Stimulated activated CD4-positive, alpha-beta T cell treated with anti-CD3 and anti-CD28 coated beads, Interleukin-1b, Interleukin-23, amount 100 ng/mL, for 48 hours (primary cell): ENCODE measurements at places on chromosomes 13 and 19.
A peak's percentile ranks its signal among the peaks of the same experiment; 100 is the strongest.

GRCh38 chr13:39815345-39816111 is 160.1 kb downstream of the COG6 start:
- DNase-seq = no peak

- no peak for DNase-seq
Observed at GRCh38 chr19:21109116-21109515, 27.1 kb downstream of the ZNF714 start.

- DNase-seq = peak; percentile 72
Observed at GRCh38 chr19:33235269-33235995, 9.8 kb upstream of the SLC7A10 start.

DNA sequence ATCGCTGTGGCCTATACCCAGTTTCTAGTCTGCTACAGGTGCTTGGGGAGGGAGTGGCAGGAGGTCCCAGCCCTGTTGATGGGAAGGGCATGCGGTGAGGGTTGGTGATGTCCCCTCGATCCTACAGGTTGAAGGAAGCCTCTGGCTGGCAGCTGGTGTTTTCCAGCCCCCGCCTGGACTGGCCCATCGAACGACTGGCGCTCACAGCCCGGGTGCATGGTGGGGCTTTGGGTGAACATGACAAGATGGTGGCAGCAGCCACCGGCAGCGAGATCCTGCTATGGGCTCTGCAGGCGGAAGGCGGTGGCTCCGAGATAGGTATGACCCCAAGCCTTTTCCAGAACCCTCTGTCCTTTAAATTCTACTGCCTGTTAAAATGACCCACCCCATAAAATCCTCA is 3.9 kb downstream of the SHKBP1 start:
- DNase-seq = no peak

DNA sequence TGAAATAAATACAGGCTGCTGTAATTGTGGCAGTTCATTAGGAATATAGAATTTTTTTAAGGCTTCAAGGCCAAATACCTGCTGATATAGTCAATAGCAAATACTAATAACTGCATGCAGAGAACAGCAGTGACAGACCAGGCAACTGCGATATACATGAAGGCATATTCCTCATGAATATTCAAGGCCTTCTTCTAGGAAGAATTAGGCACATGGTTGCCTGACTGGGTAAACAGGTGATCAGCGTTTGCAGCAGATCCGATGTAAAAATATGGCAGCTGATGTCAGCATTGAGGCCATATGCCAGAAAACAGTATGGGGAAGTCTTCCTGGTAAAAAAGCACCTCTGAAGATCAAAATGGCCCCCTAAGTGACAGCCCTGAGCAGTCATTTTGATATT is 629.7 kb downstream of the UQCRFS1 start:
- DNase-seq = no peak

DNA sequence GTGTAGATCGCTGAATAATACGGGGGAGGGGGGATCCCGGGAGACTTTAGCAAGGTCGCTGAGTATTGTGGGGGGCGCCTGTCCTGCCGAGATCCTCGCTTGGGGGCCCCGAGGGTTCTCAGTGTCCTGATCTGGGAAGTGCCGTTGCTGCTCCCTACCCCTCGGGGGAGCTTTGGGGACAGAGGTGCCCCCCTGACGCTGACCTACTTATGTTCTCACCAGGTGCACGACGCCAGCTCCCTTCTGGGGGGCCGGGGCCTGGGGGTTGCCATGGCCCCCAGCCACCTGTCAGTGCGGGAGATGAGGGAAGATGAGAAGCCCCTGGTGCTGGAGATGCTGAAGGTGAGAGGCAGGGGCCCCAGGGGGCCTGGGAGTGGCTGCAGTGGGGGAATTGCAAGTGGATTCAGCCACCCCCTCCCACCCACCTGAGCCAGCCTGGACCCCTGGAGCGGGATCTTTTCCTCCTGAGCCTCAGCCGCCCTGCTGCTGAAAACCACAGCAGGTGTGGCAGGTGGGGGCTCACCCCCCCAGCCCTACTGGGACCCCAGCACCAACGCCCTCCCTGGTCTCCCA is 537 bp downstream of the NAT14 start:
- DNase-seq = no peak

DNA sequence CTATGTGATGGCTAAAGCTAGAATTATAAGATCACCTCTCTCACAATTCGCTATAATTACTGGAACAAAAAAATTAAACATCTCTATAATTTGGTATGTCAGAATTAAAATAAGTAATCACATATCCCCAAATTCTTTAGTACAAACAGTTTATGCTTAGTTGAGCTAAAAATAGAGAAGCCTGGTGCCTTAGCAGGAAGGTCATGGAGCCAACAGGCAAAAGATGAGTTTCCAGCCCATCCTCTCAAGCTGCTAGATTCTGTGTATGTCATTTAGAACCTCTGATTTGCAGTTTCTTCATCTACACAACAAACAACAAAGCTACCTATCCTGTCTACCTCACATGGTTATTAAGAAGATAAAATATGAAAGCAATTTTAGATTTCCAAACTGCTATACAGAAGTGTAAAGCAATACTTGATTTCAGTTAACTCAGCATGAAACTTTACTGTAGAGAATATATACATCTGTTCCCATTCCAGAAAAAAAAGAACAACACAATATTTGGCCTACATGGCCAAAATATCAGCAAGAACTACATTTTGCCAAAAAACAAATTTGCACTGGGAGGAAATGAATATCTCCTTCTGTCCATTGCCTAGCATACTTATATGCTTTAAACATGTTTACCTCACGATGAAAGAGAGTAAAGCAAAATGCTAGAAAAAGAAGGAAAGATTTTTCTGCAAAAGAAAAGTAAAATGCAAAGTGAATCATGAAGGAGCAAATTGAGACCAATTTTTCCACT is 294.0 kb upstream of the MIR17HG start:
- DNase-seq = no peak

- DNase-seq = no peak
Observed at GRCh38 chr13:103878891-103879605, 812.8 kb upstream of the SLC10A2 start.

DNA sequence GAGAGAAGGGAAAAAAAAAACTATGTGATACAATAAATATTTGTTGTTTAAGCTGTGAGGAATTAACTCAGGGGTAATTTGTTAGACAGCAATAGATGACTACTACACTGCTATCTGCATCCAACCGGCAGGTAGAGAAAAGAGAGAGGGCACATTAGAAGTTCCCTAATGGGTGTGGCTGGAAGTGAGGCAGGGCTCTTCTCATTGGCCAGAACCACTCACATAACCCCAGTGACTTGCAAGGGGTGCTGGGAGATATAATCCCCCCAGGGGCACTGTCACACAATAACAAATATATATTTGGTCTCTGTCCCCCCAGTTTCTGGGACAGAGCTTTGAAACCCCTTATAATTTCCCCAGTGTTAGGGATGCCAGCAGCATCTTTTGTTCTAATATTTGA is 24.3 kb downstream of the FGF21 start:
- no peak for DNase-seq

- DNase-seq = peak; percentile 72
Observed at GRCh38 chr19:46678110-46678732, 17.2 kb upstream of the DACT3 start.

DNA sequence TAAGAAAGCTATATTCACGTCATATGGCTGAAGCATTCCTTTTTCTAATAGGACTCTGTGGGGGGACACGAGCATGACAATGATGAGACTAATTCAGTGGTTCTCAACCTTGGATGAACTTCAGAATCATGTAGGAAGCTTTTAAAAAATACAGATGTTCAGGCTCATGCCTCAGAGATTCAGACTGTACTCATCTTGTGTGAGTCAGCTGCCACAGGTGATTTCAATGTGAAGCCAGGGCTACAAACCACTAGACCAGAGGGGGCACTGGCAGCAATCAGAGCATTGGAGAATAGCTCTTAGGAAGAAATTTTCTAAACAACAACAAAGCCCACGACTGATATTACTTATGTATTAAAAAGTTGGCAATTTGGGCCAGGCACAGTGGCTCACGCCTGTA is 91.7 kb downstream of the SERP2 start:
- DNase-seq = no peak

DNA sequence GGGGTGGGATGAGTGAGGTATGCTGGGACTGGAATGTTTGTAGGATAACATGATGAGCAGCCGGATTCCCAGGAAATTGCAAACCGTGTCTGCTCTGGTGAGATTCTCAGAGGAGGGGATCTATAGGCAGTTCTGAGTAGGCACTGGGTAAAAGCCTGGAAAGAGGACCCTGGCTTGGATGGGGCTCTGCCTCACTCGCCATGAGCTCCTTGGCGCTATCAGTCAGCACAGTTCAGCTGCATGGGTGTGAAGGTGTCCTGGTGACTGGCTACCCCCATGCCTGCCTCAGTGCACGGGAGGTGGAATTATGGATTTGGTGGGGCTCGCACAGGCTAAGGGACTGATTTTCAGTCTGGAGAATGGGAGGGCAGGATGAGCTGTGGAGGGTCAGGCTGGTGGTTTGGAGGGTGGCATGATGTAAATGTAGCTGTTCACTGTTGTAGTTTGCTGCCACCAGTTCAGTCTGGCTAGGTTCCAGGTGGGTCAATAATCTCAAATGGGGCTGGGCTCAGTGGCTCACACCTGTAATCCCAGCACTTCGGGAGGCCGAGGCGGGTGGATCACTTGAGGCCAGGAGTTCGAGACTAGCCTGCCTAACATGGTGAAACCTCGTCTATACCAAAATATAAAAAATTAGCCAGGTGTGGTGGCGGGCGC is 9.2 kb upstream of the ZNF627 start:
- no peak for DNase-seq

DNA sequence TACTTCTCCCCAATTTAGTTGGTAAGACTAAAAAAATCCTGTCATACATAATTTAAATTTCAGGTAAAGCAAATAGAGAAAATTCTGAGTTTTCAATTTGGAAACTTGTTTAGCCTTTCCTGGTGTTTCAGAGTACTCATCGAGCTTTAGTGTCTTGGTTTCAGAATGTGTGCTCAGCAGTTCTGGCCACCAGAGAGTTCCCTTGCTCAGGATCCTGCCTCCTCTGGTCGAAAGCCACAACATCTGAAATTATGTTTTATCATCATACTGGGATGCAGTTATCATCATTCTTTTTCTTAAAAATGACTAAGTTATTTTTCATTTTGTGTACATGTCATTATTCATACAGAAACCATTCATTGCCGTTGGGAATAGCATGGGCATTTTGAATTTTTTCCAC is 263.2 kb upstream of the SPRY2 start:
- DNase-seq = no peak

- DNase-seq = peak; percentile 36
Observed at GRCh38 chr19:18233224-18233825, 7.1 kb upstream of the PDE4C start.

GRCh38 chr19:13149628-13150186 is 468 bp downstream of the STX10 start:
- DNase-seq = peak; percentile 30

- peak; percentile 100 for DNase-seq
Observed at GRCh38 chr19:47600246-47601179, 8.4 kb upstream of the BICRA start.

DNA sequence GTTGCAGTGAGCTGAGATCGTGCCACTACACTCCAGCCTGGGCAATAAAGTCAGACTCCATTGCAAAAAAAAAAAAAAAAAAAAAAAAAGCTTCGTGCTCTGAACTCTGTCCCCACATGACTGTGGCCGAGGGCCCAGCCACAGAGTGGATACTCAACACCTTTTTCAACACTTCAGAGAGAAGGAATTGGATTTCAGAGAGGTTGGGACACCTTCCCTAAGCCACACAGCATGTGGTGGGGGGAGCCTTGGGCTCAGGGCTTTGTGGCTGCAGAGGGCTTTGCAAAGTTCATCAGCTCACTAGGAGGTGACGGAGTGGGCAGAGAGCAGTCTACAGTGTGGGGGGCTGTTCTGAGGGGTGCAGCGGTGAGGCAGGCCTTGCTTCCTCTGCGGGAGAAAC is 9.5 kb downstream of the LSM7 start:
- no peak for DNase-seq

- DNase-seq = peak; percentile 14
Observed at GRCh38 chr13:19587635-19588300, 26.4 kb upstream of the TPTE2 start.

GRCh38 chr19:42316223-42317211 is 3.4 kb downstream of the TMEM145 start:
- no peak for DNase-seq

- DNase-seq = no peak
Observed at GRCh38 chr13:58955546-58956385, 1208.0 kb downstream of the DIAPH3 start.

DNA sequence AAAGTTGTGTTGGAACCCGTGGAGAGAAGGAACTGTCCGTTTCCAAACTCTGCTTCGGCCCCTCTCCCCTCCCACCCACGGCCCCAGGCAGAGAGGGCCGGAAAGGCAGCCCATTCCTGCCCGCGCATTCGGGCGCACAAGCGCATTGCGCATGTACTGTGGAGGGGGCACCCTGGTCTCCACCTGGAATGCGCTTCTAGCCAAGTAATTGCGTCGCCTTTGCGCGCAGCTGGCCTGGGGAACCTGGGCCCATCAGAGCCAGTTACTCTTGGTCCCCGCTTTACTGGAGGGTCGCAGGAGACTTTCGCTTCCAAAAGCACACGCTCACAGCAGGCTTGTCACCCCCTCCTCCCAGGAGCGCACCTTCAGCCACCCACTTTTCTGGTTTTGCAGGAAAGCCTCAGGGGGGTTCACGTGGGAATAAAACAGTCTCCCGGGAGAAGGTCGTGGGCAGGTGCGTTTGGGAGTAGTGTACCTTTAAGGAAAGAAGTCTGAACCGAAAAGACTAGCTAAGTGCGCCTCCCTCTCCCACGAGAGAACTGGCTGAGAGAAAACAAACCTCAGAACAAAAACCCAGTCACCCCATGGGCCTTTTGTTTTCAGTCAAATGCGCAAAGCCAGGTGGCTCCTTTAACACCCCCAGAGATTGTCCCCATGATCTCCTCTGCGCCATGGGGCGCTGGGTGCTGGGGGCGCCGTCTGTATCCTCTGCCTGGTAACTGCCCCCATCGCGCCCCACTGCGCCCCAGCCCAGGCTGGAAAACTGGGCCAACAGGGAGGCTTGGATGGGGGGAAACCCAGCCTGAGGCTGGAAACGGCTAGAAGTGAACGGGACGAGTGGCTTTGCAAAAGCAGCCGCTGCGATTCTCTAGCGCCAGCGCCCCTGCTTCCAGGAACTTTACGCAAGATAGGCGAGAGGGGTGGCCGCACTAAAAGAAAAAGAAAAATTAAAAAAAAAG is 28.5 kb downstream of the GSX1 start:
- DNase-seq = no peak

DNA sequence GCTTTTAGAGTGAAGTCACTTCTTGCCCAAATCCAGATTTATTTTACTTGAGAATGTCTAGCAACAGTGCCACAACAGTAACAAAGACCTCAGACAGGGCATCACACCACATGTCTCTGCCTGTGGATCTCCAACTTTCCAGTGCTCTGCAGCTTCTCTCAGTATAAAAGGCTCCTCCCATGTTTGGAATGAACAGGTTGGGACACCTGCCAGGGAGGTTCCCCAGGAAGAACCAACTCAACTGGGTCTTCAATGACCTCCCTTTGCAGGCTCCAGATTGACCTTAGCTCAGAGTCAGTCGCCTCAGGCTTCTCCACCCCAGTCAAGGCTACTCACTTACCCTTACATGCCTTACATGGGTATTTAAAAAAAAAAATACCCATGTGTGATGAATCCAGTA is 3.4 kb downstream of the ZNF823 start:
- no peak for DNase-seq

DNA sequence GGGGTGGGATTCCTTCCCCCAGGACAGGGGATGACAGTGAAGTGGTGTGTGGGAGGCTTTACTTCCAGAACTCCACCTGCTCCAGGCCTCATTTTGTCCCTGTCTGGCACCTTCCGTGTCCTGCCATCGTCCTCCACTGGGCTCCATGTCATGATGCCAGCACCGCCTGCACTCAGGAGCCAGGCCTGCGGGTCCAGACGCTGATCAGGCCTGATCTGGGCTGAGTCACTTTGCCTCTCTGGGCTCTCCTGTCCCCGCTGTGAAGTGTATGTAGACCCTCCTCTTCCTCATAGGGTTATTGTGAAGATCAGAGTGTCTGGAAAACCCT is 9.6 kb downstream of the FUZ start:
- no peak for DNase-seq
